ENCODE measurements at places on chromosomes 2 and 18.

- no peak for DNase-seq
Observed at GRCh38 chr2:145076085-145076484, 556.2 kb upstream of the ZEB2 start.

DNA sequence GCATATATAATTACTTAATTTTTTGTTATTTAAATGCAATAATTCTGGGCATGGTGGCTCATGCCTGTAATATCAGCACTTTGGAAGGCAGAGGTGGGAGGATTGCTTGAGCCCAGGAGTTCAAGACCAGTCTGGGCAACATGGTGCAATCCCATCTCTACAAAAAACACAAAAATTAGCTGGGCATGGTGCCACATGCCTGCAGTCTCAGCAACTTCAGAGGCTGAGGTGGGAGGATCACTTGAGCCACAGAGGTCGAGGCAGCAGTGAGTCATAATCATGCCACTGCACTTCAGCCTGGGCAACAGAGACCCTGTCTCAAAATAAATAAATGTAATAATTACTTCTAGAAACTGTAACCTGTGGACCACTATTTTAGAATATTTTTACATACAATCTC, 21.5 kb upstream of the TMEM87B start:
- no peak for DNase-seq

GRCh38 chr18:62944454-62944853, 229.1 kb downstream of the PHLPP1 start:
- DNase-seq: no peak

- no peak for DNase-seq
Observed at GRCh38 chr2:119482481-119483394, 41.5 kb downstream of the SCTR start.

GRCh38 chr2:236638707-236639106, 69.1 kb downstream of the ACKR3 start:
- no peak for DNase-seq

DNA sequence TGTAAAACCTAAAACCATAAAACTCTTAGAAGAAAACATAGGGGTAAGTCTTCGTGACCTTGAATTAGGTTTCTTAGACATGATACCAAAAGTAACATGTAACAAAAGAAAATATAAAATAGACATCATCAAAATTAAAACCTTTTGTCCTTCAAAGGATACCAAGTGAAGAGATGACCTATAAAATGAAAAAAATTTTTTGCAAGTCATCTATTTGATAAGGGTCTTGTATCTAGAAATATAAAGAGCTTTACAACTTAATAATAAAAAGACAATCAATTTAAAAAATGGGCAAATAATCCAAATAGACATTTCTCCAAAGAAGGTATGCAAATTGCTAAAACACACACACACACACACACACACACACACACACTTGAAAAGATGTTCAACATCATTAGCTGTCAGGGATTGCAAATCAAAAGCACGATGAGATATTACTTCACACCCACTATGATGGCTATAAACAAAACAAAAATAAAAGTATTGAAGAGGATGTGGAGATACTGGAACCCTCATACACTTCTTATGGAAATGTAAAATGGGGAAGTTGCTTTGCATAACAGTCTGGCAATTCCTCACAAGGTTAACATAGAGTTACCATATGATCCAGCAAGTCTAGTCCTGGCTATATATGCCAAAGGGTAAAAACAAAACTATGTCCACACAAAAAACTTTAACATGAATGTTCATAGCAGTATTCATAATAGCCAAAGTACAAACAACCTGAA, 23.3 kb downstream of the SPDYA start:
- DNase-seq: no peak

DNA sequence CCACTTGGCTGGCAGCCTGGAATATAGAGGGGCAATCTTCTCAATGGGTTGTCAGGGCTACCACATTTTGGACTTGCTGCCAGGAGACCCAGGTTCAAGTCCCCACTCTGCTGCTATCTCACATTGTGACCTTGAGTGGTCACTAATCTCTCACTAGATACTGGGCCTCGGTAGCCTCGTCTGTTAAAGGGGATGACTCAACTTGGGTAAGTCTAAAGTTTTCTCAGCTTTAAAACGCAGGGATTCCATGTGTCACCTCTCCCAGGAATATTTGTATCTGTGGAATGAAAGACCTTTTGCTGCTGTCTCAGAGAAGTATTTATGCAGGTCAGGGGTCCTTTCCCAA, 86.3 kb downstream of the SEMA4F start:
- no peak for DNase-seq

- no peak for DNase-seq
Observed at GRCh38 chr2:47935071-47935470, 28.8 kb upstream of the FBXO11 start.

GRCh38 chr2:222762342-222762741, 90.9 kb downstream of the MOGAT1 start:
- no peak for DNase-seq

DNA sequence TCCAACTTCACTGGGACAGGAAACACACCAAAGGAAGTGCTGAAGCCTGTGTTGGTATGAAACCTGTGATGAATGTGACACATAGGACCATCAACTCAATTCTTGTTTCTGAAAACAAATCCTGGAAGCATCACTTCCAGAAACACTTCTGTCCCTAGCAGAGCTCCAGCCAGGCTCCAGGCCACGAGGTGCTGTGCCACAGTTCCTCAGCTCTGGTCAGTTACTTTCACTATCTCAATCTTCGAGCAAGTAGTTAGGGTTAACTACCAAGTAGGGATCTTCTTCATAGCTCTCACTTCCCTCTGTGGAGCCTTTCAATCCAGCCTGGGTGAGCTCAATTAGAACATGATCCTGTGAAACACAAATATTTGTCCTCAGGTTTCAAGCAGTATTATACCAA, 3.6 kb upstream of the LCT start:
- DNase-seq: peak; percentile 7

DNA sequence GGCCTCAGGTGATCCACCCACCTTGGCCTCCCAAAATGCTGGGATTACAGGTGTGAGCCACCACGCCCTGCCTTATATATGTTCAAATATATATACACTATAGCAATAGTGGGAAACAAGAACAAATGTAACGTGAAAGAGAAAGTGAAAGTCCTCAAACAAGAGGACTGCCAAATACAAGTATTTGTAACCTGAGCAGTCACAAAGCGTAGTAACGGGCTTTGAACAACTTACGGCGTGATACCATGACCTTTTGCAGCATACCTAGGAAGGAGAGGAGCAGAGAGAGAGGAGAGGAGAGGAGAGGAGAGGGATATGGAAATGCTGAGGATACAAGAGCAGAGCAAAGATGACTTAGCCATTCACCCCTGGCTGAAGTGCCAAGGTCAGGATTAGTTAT, 113.8 kb upstream of the RGPD4 start:
- DNase-seq: peak; percentile 1

GRCh38 chr2:37581433-37581832, 90.0 kb downstream of the CDC42EP3 start:
- DNase-seq: no peak

GRCh38 chr2:204604061-204604460, 58.8 kb downstream of the PARD3B start:
- DNase-seq: no peak

DNA sequence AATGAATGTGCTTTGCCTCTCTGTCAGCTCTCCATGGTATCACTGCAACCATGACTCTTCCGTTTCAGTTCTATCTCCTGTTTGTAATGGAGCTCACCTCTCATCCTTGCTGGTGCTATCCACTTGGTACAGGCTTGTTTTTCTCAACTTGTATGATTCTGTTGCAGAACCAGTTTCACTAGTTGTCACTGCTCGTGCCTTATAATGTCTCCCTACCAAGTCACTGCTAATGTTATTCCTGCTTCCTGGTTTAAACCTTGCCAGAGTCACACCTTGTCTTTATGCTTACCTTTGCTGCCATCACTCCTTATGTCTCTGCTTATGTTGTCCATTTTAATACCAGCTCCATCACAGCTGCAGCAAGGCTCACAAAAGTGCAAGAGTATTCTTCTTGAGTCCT, 1191.0 kb upstream of the LRRTM1 start:
- no peak for DNase-seq

- no peak for DNase-seq
Observed at GRCh38 chr18:42536442-42536841, 579.0 kb downstream of the RIT2 start.

- no peak for DNase-seq
Observed at GRCh38 chr2:232386740-232387450, 8.3 kb downstream of the ALPP start.
